ENCODE measurements at places on chromosomes 3 and 15.
A peak's percentile ranks its signal among the peaks of the same experiment; 100 is the strongest.

- no peak for DNase-seq
Observed at GRCh38 chr15:48102167-48102566, 18.6 kb upstream of the SLC24A5 start.

GRCh38 chr3:126152901-126153694 is 27.3 kb downstream of the ALDH1L1 start:
- no peak for DNase-seq

DNA sequence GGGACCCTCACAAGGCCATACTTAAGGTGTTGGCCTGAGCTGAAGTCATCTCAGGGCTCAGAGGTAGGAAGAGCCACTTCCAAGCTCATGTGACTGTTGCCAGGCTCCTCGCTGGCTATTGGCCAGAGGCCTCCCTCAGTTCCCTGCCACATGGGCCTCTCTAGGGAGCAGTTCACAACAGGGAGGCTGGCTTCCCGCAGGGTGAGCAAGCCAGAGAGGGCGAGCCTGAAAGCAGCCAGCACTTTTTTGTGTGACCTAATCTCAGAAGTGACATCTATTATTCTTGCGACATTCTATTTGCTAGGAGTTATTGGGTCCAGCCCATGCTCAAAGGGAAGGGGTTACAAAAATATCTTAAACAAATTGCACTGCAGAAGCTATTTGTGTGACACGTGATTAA is 201.4 kb downstream of the SSR3 start:
- DNase-seq = no peak

DNA sequence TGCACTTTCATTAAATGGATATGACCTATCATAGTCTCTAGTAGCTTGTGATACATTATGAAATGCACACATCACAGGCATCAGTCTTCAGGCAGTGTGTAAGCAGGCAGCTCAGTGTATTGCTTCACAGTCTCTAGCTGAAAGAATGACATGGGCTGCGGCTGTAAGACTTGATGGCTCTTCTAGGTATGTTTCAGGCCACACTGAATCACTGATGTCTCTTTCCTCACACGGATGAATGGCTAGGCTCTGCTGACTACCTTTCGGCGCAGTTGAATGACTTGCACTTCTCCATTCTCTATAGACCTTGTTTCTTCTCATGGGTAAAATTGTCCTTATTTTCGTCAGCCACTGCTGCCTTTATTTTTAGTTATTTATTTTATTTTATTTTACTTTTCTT is 15.4 kb downstream of the APH1B start:
- peak; percentile 59 for DNase-seq

DNA sequence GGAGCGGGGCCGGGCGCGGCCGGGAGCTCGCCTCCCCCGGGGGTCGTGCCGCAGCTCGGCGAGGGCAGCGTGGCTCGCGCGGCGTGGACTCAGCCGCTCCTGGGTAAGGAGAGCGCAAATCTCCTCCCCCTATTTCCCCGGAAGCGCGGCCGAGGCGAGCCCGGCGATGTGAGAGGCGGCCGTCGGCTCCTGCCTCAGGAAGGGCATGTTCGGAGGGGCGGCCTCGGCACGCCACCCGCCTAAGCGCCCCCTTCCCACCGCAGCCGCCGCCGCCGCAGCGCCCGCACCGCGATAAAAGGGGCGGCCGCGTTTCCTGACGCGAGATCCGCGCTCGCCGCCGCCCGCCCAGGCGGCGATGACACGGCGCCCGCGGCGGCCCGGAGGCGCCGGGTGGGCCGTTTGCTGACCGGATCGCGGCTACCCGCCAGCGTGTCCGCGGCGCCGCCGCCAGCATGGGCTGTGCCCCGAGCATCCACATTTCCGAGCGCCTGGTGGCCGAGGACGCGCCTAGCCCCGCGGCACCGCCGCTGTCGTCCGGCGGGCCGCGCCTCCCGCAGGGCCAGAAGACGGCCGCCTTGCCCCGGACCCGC is at the start of gene PDE8A:
PDE8A (plus strand) TSS at position 146 of the 590 bp plus-strand sequence; CDS start at position 453, 307 bp downstream.
- DNase-seq = peak; percentile 77

DNA sequence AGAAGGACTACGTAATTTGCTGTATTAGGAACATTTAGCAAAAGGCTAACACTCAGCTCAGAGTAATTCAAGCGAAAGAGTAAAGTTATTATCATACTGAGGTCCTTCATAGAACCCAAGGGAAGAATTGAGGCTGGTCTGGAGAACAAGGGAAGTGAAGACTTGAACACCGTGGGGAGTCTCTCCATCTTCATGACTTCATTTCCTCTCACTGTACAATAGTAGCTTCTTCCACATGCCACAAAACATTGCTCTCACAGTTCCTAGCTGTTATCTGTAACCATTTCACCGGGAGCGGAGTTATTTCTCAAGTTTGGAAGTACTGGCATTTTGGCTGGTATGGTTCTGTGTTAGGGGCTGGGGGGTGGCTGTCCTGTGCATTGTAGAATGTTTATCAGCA is 69.7 kb downstream of the MAGI1 start:
- DNase-seq = no peak

- DNase-seq = peak; percentile 18
Observed at GRCh38 chr3:15932348-15933300, 134.8 kb upstream of the ANKRD28 start.

- no peak for DNase-seq
Observed at GRCh38 chr15:94749811-94750617, 518.7 kb downstream of the MCTP2 start.

- peak; percentile 89 for DNase-seq
Observed at GRCh38 chr3:49244581-49245205, 32.3 kb downstream of the C3orf62 start.
